ENCODE measurements at places on chromosomes 12 and 14.
A peak's percentile ranks its signal among the peaks of the same experiment; 100 is the strongest.

DNA sequence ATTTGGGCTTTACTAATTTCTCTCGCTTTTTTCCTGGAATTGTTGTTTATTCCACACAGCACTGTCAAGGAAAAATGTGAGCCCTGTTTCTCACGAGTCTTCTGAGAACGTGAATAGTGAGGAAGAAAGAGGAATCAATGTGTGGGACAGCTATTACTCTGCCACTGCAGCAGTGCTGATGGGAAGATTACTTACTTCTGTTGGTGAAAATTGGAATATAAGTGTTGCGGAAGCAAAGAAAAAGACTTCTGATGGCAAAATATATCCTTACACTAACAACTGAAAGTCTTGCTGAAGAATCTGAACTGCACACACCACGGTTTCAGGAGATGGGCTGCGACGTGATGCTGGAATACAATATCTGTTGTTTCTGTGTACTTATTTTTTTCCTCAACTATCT, 884.2 kb downstream of the AACS start:
- H3K4me1 ChIP-seq = no peaks in the 10 kb centered on the region
- no peak overlapping the region for H3K4me3 ChIP-seq
- H3K36me3 ChIP-seq = no peaks in the 10 kb centered on the region
- no peak for DNase-seq

- no peaks in the 10 kb centered on the region for H3K36me3 ChIP-seq
- no peak for DNase-seq
- H3K4me3 ChIP-seq = no peak overlapping the region
- H3K4me1 ChIP-seq = no peaks in the 10 kb centered on the region
Measured at GRCh38 chr12:49854976-49855375, 12.1 kb upstream of the BCDIN3D start.

GRCh38 chr14:54901380-54902142, 1.1 kb downstream of the GCH1 start:
- DNase-seq = peak; percentile 68
- H3K27ac ChIP-seq = peak overlapping the region; percentile 74
- H3K4me1 ChIP-seq = peaks cover 8% of the 10 kb centered on the region
- H3K36me3 ChIP-seq = no peaks in the 10 kb centered on the region

DNA sequence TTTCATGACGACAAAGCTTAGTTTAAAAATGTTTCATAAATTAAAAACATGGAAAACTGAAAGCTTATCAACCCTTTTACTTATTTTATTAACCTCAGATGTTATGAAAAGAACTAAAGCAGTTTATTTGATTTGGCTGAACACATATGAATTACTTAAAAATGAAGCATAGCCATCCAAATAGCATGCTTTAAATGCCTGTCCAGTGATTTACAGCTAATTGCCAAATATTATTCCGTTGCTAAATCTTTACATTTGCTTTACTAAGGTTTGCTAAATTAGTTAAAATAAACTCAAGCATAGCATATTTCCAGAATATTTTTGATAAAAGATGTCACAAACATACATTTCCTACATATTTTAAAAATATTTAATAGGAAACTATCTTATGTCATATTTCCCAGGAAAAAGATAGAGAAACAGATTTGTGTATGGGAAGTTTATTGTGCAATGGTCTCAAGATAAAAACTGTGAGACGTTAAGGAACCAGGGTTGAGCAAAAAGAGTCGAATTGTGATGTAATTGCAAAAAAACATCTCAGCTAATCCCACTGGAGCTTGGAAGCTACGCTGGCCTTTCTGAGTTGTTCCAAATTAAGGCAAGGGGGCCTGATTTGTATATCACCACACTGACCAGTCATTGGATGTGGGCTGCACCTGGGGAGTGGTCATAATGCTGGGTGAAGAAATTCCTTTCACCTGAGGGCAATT, 25.8 kb downstream of the GPR135 start:
- H3K4me1 ChIP-seq = peaks cover 2% of the 10 kb centered on the region
- no peaks in the 10 kb centered on the region for H3K36me3 ChIP-seq
- no peak for DNase-seq
- no peak overlapping the region for H3K4me3 ChIP-seq

- no peaks in the 10 kb centered on the region for H3K4me1 ChIP-seq
- H3K36me3 ChIP-seq = no peaks in the 10 kb centered on the region
- H3K4me3 ChIP-seq = no peak overlapping the region
- H3K27me3 ChIP-seq = no peaks in the 10 kb centered on the region
- H3K27ac ChIP-seq = no peak overlapping the region
- DNase-seq = no peak
Measured at GRCh38 chr14:100332797-100333196, 9.7 kb downstream of the SLC25A47 start.

DNA sequence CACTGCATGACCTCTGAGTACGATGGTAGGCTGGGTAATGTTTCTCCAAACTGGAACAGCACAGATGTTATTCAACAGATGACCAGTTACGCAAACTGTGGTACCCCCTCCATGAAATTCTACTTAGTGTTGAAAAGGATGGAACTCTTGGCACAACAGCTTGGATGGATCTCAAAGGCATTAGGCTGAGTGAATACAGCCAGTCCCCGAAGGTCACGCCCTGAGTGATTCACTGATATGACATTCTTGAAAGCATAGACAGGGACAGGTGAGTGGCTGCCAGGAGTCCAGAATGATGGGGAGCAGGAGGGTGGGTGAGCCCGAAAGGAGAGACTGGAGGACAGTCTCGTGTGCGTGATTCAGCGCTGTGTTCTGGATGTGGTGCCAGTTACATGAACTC, 187.5 kb upstream of the TMEM132C start:
- H3K4me1 ChIP-seq = no peaks in the 10 kb centered on the region
- H3K27ac ChIP-seq = no peak overlapping the region
- H3K27me3 ChIP-seq = no peaks in the 10 kb centered on the region
- no peak for DNase-seq
- no peak overlapping the region for H3K4me3 ChIP-seq
- no peaks in the 10 kb centered on the region for H3K36me3 ChIP-seq

DNA sequence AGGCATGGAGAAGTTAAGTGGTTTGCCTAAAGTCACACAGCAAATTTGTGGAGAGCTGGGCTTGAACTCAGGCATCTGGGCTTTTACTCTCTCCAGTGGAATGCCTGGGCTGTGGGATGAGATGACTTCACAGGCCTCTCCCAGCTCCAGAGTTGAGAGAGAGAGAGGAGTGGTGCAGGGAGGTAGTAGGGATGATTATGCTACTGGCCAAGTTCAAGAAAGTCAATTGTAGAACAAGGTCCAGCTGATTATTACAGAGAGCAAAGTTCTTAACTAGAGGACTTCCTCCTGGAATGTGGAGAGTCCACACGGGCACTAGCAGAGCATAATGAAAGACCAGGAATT, 769 bp upstream of the EMP1 start:
- no peaks in the 10 kb centered on the region for H3K27me3 ChIP-seq
- H3K27ac ChIP-seq = peak overlapping the region; percentile 88
- peaks cover 20% of the 10 kb centered on the region for H3K4me1 ChIP-seq
- DNase-seq = no peak
- H3K4me3 ChIP-seq = no peak overlapping the region
- H3K36me3 ChIP-seq = no peaks in the 10 kb centered on the region

DNA sequence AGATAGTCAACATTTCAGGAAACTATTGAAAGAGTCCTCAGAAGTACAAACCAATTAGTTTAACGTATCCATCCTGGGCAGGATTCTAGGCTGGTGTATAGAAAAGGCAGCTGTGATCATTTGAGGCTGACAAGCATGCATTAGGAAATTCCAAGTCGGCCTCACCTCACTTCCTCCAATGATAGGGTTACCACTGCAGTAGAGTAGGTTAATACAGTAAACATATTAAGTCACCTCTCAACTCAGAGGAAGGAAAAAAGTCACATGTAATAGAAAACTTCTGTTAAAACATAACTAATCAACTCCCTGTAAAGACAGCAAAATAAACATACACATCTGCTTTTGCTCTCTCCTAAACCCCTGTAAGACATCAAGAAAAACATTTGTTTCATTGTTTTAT, 33.5 kb downstream of the MED13L start:
- no peak overlapping the region for H3K27ac ChIP-seq
- H3K36me3 ChIP-seq = no peaks in the 10 kb centered on the region
- H3K4me1 ChIP-seq = peaks cover 72% of the 10 kb centered on the region

All from sigmoid colon (tissue), 7 donors.